ENCODE measurements at places on chromosomes 12 and 14.

- DNase-seq = no peak
Observed at GRCh38 chr14:50697659-50698290, 29.7 kb upstream of the SAV1 start.

- no peak for DNase-seq
Observed at GRCh38 chr12:84696281-84696680, 216.3 kb downstream of the SLC6A15 start.

DNA sequence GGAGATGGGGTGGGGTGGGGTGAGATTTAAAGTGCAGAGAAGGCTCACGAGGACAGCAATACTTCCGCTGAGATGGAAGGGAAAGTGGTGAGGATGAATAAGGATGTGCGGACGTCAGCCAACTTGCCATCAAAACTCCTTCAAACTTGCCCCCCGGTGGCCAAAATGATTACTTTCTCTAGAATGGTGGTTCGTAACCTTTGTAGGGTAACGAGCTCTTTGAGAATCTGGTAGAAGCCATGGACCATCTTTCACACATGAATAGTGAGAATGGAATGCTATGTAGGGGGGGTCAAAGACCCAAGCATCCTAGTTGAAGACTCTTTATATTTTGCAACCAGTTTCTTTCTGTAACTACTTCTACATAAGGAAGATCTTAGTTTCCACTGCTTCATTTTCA, 245.9 kb upstream of the DDHD1 start:
- DNase-seq = no peak

DNA sequence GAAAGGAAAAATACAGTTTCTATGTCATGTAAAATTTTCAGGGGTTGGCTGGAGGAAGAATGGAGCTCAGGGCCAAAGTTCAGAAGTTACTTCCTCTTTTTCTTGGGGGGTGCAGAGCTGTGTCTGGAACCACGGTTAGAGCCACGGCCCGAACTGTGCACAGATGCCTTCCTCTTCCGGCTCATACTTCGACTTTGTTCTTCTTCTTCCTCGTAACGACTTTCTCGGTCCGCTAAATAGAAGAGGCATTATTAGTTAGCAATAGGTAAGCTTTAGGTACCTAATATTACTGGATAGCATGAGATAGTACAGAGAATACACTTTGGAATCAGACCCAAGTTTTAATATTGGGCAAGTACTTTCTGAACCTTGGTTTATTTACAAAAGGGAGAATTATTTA, 31.2 kb downstream of the SUPT16H start:
- no peak for DNase-seq

- DNase-seq = no peak
Observed at GRCh38 chr12:50192908-50193307, 25.7 kb upstream of the CERS5 start.

GRCh38 chr12:65896743-65897142, 72.5 kb downstream of the HMGA2 start:
- DNase-seq = no peak

- DNase-seq = no peak
Observed at GRCh38 chr14:99252940-99253868, 18.8 kb downstream of the BCL11B start.

DNA sequence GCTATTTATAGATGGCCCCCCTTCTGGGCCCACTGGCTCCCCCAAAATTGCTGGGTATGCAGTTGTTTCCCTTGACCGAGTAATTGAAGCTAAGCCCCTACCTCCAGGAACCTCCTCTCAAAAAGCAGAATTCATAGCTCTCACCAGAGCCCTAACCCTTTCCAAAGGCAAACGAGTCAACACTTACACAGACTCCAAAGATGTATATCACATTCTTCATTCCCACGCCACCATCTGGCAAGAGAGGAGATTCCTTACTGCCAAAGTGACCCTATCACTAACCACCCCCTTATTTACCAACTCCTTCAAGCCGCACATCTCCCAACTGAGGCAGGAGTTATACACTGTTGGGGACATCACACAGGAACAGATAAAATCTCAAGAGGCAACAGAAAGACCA, 66.8 kb downstream of the MOK start:
- DNase-seq = no peak

GRCh38 chr14:77309131-77309530, 11.6 kb downstream of the POMT2 start:
- no peak for DNase-seq

DNA sequence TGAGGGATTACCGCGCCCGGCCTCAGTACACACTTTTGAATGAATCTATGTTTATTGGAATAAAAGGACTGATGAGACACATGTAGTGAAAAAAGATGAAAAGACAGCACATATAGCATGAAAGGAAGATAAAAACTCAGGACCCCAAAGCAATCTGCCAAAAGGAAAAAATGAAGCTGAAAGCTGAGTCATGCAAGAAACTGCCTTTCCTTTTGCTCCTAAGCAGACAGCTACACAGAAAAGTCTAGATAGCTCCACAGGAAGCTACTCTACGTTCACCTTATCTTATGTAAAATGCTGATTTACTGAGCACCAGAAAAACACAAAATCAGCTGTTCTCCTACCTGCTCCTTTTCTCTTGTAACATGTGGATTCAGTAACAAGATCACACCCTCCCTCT, 128.4 kb downstream of the NTF3 start:
- DNase-seq = no peak

DNA sequence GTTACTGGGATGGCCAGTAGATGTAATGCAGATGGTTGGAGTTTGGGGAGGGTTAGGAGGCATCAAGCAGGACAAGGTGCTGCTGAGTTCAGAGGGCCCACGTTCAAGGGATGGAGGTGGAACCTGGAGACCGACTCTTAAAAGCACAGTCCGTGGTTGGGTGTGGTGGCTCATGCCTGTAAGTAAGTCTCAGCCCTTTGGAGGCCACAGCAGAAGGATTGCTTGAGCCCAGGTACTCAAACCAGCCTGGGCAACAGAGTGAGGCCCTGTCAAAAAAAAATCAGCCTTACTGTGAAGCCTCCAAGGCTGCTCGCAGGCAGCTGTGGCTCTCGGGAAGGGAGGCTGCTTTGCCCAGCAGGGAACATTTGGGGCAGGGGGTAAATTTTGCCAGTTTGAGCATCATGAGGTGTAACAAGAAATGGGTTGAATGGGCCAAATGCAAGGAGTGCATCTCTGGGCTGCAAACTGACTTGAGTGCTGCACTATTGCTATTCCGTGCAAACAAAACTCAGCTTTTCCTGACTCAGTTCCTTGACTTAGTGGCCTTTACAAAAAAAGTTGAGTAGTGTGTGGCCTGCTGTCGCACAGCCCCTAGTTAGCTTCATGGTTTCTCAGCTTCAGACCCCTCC, 55.0 kb downstream of the ANAPC7 start:
- no peak for DNase-seq

DNA sequence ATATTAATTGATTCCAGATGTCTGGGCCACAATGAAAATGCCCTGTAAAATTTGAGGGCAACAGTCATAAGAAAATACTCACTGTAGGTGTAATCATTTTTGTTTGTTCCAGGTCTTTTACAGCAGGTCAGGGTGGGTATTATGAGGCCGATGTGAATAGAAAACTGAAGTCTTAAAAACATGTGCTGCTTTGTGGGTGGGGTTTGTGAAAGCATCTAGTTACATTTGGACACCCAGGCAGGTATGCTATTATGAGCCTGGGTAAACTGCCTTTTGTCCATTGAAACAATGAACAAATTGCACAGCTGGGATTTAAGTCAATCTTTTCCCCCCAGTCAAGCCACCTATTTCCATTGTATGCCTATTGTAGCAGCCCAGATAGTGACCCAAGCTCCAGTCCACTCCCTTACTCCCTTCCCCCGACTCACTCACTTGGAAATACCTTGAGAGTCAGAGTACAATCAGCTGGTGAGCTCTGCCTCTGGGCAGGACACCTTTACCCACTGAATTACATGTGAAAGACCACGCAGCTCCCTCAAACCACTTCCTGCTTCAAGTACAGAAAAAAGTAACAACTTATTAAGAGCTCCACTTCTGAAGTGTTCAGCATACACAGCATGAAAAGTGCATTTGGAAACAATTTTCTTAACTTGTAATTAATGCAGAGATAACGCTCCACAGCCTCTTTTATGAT, 1.8 kb downstream of the IGF1 start:
- DNase-seq = no peak

DNA sequence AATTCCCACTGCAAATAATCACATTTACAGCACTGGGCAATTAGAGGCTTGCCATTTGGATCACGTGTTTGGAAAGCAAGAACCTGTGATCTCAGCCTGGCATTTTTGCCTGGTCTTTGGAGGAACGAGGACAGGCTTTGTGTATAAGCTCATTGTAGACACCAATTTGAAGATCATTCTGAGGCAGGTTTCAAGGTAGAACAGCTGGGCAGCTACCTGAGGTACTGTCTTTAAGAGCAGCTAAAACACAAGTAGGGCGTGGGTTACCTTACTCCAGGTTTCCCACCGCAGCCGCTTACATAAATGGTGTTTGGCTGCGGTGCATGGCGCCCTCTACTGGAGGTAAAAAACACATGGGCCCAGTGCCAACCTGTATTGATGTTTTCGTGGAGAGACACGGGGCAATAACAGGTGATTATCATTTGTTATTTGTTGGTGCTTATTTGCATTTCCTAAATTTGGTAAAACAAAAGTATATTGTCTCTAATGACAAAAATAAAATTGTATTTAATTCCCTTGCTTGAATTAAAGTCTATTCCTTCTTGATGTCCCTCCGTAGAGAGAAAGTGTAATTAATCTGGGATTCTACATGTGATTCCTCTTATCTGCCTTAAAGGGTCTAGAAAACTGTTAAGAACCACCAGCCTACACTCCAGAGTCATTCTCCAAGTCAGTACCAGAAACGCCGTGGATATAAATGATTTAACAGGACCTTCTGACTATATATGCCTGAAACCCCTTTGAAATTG, 69.7 kb downstream of the SVOP start:
- peak; percentile 48 for DNase-seq

DNA sequence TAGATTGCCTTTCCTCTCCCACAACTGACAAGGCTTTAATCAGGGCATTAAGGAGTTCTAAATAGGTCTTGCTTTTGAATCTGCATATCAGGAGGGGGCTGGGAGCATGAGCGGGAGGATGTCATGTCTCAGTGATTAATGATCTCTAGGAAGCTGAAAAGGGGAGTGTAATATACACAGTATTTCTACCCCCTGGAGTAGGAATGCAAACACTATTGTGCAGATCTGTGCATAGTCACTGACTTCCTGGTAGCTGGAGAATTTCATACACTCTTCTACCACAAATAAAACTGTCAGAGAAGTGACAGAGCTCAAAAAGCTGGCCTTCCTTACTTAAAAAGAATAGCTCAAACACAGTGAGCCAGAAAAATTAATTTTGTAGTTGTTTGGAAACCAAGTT, 65.8 kb downstream of the RIC8B start:
- no peak for DNase-seq

DNA sequence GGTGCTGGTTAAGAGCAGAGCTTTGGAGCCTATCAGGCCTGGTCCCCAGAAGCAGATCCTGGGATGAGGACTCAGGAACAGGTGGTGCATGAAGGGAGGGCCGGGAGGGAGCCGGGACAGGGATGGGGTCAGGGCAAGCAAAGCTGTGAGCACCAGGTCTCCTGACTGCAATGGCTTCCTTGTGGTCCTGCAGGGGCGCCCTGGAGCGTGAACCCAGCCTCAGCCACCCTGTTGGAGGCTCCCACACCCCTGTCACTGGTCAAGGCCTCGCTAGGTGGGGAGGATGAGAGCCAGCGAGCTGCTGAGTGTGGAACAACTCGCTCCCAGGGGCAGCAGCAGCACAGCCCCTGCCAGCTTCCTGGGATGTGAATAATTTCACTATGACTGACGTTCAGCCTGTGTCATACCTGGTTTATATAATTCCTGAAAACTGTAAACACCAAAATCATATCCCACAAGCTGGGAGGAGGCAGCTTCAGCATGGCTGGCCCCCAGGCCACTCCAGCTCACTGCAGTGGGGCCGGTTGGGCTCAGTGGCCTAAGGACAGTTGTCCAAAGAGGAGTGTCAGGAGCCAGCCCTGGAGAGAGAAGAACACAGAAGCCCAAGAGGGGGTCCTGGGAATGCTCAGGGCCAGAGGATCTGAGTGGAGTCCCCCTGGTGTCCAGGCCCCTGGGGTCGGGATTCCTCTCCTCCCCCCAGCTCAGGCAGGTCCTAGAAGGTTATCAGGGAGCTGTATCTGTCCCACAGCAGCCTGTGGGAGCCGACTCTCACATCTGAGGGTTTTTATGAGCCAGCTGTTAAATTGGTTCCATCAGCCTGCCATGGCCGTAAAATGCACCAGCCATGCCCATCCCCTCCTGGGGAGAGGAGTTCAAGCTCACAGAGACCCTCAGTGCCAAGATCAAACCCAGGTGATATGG, 272.9 kb downstream of the ADGRD1 start:
- DNase-seq = no peak

- no peak for DNase-seq
Observed at GRCh38 chr14:22668417-22668816, 24.3 kb upstream of the OR6J1 start.

DNA sequence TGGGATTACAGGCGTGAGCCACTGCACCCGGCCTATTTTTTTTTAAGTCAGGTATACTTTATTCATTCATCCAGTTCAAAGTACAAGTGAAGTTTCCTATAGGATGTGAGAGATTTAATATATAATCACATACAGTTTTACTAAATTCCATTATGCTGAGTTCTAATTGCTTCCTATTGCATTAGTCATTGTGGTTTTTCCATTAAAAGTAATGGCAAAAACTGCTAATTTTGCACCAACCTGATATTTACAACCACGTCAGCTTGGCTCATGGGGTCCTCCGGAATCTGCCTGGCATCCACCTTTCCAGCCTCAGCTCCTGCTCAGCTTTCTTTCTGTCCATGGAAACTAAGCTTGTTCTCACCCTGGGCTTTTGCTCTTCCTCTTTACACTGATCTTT, 67.0 kb upstream of the CSRP2 start:
- no peak for DNase-seq

GRCh38 chr12:104115587-104115975, 22.4 kb downstream of the NFYB start:
- no peak for DNase-seq

- no peak for DNase-seq
Observed at GRCh38 chr14:54146601-54147000, 190.0 kb upstream of the BMP4 start.

GRCh38 chr14:49924852-49925251, 32.0 kb downstream of the ARF6 start:
- no peak for DNase-seq

Data from activated T-helper 1 cell treated with Interleukin-2 at 50 U/mL for 16 hours (primary cell).